ENCODE measurements at places on chromosomes 3 and 15.

DNA sequence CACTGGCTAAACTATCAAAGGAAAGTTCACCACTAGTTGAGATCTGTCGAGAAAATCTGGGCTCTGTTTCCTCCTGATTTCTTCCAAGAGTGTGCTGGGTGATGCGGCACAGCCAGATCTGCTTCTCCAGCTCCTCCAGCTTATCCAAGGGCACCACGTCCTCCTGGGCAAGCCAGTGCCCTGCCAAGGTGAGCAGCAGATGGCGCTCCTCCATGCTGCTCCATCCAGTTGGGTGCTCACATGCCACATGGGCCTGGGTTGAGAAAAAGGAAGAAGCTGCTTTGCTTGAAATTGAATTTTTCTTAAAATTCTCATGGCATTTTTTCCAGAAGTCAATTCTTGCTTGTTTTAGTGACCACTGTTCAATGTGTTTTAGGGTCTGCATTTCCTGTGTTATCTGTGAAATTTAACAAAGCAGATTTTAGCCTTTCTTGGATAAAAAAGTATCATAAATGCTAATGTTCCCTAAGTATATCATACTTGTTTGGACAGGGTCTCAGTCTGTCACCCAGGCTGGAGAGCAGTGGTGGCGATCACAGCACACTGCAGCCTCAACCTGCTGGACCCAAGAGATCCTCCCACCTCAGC is 47.3 kb downstream of the EIF3J start:
- peak; percentile 63 for DNase-seq

DNA sequence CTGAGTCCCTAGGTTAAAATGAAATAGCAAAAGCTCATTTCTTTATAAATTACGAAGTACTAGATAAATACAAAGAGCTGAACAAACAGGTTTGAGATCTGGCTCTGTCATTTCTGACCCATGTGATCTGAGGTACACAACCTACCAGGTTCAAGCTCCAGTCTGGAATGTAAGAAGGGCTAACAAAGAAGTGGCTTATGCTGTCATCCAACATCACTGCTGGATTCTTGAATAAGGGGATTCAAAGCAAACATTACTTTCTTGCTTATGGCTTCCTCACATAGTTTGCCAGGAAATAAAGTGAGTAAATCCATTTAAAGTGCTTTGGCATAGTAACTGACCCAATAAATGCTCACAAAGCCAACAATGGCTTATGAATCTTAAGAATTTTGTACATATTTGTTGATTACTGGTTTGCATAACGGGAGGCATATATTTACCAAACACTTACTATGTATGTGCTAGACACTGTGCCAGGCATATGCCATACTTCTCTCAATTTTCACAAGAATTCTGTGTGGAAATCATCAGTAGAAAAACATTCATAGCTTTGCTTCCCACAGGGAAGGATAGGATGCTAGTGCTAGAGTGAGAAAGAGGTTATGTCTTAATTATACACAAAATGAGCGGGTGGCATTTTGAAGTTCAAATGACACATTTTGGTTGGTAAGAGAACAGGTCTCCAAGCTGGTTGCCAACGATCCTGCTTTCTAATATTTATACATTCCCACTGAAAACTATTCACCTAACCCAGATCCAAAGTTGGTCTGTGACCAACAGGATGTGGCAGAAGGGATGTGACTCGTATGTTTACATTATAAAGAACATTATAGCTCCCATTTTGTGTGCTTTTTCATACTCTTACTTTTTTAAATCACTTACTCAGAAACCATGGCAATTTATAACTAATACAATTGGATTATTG is 38.7 kb upstream of the CSPG5 start:
- DNase-seq = no peak

GRCh38 chr3:105394177-105394576 is 27.5 kb downstream of the ALCAM start:
- no peak for DNase-seq

DNA sequence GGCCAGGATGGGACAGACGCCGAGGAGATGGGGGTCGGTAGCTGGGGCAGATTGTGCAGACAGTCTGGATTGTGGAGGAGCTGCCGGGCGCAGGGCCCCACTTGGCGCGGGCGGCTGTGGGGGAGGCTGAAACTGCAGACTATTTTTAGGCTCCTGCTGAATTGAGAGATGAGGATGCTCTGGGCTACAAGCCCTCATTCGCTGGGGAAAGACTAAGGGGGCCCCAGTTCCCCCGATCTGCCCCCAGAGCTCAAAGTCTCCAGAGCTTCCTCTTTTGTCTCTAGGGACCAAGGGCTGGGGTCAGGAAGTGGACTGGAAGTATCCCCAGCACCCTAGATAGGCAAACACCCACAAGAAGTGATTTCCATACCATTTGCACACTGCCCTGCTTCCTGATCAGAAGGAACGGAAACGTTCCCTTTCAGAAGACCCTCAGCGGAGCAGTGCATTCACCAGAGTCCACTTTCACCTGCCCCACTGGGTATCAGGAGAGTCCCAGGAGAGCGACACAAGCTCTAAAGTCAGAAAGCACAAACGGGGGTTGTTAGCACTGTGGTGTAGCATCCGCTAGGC is 29.7 kb downstream of the SEMA7A start:
- no peak for DNase-seq

DNA sequence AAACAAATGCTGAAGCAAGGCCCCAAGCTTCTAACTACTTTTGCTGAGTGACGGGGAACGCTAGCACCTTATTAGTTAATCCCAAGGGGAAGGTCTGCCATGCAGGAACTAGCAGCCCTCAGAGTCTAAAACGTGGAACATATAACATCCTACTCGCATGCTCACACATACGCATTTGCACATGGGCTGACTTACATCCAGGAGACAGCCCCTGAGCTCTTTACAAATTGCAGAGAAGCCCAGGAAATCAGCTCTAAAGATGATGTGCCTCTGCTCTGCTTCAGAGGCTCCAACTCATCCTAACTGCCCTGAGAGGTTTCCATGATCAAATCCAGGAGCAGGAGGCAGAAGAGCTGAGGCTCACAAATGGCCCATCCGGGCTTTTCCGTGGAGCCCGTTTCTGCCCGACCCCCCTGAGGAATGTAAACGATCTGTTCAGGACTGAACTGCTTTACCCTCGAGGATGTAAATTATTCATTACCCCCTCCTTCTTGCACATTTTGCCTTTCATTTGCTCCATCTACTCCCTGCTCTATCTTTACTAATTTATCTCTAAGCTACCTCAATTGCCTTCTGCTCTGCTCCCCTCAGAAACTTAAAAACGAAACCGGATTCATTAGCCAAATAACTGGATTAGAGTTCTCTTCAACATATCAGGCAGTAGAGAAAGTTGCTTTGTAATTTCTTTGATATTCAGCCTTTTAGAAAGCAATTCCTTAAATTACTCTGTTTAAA is 141.9 kb upstream of the CCDC54 start:
- DNase-seq = no peak

DNA sequence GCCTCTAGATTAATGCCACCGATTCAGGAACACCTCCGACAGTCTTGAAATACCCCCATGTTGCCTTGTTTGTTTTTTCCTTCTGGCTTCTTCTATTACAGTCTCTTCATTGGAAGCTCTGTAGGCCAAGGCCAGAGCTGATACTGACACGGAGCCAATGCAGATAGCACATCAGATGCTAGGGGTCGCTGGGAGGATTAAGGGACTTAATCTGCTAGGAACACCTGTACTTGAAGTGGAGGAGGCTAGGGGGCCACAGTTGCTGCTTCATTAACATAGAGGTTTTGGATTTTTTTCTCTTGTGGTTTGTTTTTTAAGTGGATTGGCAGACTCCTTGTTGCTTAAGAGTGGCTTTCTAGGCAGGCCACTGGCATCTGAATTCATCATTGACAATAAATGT is 49.6 kb downstream of the PARP14 start:
- DNase-seq = no peak

DNA sequence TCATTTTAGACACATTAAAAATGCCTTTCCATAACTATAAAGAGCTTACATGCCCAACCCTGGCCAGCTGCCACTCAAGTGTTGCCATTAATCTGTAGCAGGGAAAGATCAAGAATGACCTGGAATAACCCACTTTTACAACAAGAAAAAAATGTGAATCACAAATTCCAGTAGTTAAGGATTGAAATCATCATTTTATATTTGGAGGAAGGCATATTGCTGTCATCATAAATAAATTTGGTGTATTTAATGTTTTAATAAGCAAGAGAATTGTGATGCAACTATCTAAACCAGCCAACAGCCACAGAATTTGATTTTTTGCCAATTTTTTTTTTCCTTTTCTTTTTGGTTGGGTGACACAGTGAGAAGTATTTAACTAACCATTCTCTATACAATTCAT is 240.0 kb upstream of the SEMA6D start:
- no peak for DNase-seq

DNA sequence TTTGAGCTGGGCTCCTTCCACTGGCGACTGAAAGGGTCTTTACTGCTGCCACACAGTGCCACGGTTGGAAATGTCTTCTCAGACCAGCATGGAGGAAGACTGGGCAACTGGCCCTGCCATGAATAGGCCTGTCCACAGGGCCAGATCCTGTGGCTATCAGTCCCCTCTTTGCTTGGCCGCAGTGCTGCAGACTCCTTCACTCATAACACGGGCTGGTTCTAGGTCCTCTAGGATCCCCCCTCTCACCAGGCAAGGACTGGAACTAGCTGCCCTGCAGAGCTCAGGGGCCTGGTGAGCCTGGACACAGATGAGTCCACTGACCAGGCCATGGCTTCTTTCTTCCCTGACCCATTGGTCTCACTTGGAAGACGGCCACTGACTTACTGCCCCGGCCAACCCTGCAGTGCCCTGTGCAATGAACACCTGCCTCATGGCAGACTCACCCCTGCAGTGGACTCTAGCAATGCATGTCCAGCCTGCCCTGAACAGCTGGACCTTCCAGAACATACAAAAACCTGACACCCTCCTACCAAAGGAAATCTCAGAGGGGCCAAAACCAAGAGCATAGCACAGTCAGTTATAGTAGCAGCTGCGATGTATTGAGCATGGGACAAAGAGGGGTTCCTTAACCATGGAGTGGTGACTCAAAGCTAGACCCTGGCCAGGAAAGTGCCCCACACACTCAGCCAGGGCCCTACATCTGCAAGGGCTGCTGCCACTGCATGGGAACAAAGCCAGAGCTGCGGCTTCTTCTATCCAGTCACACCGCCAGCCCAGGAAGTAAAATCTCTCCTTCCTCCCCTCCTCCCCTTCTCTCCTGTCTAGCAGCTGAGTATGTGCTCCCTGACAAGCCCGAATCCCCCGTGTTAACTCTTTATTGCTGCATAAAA is 72.1 kb upstream of the ITGA11 start:
- no peak for DNase-seq

DNA sequence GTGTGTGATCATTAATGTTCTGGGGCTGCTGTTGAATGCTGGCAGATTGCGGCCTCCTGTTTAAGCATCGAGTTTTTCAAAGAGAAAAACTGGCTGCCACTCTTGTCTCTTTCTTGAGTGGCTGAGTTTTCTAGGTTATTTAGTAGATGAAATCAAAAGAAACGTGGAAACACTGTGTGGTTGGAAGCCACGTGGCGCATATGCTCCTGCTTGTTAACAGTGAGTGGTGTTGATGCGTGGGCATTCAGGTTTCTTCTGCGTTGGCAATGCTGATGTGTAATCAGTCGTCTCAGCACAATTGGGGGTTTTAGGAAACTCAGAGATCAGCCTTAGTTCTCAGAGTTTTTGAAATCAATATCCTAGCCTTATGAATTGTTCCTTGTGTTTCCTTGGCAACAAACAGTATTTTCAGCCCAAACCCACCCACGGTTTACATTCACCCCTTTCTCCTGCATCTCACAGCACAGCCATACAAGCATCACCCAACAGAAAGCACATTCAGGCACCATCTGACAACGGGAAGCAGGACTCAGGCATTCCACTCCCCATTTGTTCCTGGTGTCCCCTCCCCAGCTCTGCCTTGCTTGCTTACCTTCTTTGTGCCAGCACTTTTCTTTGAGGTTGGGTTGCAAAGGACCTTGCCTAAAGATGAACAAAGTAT is 74.7 kb downstream of the SEC22A start:
- DNase-seq = no peak

- DNase-seq = no peak
These were observed 11.4 kb upstream of the GPR171 start for GRCh38 chr3:151214459-151214858.

GRCh38 chr15:39594446-39595337 is 13.8 kb downstream of the THBS1 start:
- no peak for DNase-seq

DNA sequence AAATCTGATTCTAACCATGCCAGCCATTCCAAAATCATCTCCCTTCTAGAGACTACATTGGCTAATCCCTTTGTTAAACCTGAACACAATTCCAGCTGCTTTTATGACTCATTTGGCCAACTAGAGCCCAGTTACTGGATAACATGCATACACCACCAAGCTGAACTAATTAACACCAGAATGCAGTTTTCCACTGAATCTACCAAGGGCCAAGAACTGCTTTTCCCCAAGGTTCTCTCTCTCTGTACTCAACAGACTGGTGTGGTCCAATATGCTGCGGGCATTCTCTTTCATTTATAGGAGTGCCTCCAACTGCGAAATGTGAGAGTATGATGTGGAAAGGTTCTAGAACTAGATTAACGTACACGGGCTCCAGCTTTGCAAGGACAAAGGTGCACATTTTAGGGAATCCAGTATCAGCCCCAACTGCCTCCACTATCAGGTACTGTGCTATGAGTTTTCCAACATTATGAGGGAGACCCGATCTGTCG is 1.5 kb downstream of the CHSY1 start:
- DNase-seq = no peak

DNA sequence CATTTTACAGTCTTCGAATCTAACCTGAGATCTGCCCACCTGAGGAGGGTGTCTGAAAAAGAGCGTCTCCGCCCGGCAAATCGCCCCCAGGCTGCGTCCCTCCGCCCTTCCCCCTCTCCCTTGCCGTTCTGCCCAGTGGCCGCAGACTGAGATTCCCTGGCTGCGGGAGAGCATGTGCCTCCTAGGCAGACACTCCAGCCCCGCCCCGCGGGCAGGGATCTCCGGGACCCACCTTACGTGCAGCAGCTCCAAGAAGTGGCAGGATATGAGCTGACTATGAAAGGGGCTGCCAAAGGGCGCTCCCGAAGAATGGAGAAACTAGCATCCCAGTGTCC is 2.7 kb upstream of the WNT5A start:
- DNase-seq = no peak

GRCh38 chr15:30791239-30792175 is 112.2 kb upstream of the FAN1 start:
- DNase-seq = no peak
